Keratinocyte (primary cell): ENCODE measurements at places on chromosomes 2 and 18.

DNA sequence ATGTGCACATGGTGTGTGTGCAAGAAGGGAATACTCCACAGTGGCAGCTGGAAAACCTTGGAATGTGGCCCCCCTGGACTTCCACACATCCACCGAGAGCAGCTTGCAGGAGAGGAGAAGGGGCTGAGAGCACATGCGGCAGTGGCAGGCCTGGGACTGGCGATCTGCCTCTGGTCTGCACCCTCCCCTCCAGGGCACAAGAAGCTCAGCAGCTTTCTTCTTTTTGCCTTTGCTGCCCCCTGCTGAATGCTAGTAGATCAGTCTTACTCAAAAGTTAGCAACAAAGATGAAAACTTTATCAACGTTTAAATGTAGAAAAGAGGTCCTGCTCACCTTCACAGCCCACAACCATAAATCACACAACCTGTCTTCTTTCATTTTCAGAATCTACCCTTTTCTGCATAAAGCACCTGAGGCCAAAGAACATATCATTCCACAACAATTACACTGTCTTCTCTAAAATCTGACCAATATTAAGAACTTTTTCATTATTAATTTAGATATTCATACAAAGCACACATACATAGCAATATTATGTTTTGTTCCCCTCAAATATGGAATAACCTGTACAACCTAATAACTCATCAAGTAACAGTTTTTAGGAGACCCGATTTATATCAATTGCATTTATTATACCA lies 34.6 kb downstream of the TGFBRAP1 start:
- DNase-seq: no peak
- H3K4me3 ChIP-seq: no peak overlapping the region
- peaks cover 22% of the 10 kb centered on the region for H3K36me3 ChIP-seq
- peaks cover 19% of the 10 kb centered on the region for H3K4me1 ChIP-seq

DNA sequence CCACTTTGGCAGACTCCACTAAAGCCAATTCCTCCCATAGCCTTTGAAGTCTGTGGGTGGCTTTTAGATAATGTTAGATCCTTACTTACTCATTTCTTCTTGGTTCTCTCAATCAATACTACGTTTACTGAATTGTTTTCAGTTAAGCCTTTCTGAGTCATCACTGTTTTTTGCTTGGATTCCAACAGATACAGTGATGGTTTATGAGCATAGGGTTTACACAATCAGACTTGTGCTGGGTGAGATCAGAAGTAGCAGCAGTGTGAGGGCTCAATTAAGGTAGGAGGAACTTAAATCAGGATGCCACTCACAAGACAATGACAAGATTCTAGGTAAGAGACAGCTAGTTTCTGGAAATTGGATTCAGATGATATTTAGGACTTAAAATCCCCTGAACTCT lies 297.7 kb upstream of the DOK6 start:
- no peaks in the 10 kb centered on the region for H3K36me3 ChIP-seq
- H3K27me3 ChIP-seq: no peaks in the 10 kb centered on the region
- H3K4me3 ChIP-seq: no peak overlapping the region
- H3K4me1 ChIP-seq: no peaks in the 10 kb centered on the region
- no peak overlapping the region for H3K27ac ChIP-seq

DNA sequence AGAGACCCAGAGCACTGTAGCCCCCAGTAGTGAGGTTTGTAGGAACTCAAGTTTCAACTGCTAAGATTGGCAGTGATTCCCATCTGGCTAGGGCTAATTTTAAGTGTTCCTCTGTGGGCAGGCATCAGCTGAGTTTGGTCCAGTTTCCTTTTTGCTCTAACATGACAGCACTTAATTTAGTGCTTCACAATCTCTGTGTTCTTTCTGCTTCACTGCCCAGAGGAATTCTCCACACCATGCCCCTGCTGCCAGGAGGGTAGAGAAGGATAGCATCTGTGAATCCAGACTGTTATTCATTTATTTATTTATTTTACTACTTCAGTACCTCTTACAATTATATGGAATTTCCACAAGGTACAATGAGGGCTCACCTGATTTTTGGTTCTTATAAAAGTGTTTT lies 549.9 kb upstream of the FSIP2 start:
- no peak for DNase-seq
- H3K27me3 ChIP-seq: no peaks in the 10 kb centered on the region

DNA sequence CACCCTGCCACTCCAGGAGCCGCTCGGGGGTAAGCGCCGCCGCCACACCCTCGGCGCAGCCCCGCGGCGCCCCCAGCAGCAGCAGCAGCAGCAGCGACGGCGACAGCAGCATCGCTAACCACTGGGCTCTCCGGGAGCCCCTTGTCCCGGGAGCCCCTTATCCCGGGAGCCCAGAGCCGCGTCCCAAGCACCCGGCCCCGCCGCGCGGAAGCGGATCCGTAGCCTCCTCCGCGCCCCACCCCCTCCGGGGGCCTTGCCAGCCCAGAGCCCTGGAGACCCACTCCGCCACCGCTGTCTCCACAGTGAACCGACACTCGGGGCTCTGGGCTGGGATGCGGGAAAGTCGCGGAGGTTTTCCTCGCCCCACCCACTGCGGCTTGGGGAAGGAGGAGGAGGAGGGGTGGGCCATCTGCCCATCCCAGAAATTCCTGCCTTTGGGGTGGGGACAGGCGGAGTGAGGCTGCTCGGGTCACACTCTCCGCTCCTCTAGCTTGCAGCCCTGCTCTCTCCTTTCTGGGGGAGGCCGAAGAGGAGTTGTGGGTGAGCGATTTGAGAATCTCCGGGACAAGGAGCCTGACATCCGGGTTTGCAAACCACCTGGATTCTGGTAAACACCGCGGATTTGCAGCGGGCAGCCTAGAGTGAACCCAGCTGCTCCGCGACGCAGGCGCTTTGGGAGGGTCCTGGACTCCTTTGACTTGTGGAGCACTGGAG lies at the start of gene PLA2R1:
Gene PLA2R1, minus strand, starts transcription at position 324 of the 714 bp plus-strand sequence. Its CDS starts 212 bp downstream, at position 112.
- H3K4me3 ChIP-seq: peak within 1 kb of the TSS; percentile 80
- no peaks in the 10 kb centered on the region for H3K27me3 ChIP-seq
- no peaks in the 10 kb centered on the region for H3K36me3 ChIP-seq
- no peak for DNase-seq
- H3K4me1 ChIP-seq: peaks cover 19% of the 10 kb centered on the region
- H3K27ac ChIP-seq: peak within 1 kb of the TSS; percentile 24

GRCh38 chr2:48483916-48484315 lies 46.0 kb upstream of the STON1 start:
- no peaks in the 10 kb centered on the region for H3K27me3 ChIP-seq
- H3K27ac ChIP-seq: no peak overlapping the region
- H3K36me3 ChIP-seq: peaks cover 3% of the 10 kb centered on the region
- no peak overlapping the region for H3K4me3 ChIP-seq

- H3K4me1 ChIP-seq: no peaks in the 10 kb centered on the region
- no peaks in the 10 kb centered on the region for H3K36me3 ChIP-seq
- no peak overlapping the region for H3K27ac ChIP-seq
- DNase-seq: no peak
Observed at GRCh38 chr18:37553633-37554398, 11.8 kb downstream of the CELF4 start.

DNA sequence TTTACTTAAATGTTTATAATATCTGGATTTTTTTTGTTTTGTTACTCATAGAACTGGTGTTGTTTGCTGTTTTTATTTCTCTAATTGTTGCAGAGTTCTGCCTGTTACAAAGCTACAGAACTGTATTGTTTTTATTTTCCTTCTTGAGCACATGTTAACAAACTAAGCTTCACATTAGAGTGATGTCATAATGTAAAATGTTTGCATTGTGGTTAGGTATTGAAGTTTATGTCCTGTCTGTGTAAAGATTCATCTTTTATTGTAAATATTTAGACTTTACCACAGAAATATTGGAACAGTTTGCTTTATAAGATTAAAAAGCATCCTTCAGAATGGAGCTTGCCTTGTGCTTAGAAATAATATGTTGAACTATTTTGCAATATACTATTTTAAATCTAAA lies 67.7 kb downstream of the CLIP4 start:
- no peak overlapping the region for H3K4me3 ChIP-seq
- DNase-seq: no peak
- H3K4me1 ChIP-seq: no peaks in the 10 kb centered on the region
- H3K36me3 ChIP-seq: peaks cover 14% of the 10 kb centered on the region
- H3K27me3 ChIP-seq: no peaks in the 10 kb centered on the region

DNA sequence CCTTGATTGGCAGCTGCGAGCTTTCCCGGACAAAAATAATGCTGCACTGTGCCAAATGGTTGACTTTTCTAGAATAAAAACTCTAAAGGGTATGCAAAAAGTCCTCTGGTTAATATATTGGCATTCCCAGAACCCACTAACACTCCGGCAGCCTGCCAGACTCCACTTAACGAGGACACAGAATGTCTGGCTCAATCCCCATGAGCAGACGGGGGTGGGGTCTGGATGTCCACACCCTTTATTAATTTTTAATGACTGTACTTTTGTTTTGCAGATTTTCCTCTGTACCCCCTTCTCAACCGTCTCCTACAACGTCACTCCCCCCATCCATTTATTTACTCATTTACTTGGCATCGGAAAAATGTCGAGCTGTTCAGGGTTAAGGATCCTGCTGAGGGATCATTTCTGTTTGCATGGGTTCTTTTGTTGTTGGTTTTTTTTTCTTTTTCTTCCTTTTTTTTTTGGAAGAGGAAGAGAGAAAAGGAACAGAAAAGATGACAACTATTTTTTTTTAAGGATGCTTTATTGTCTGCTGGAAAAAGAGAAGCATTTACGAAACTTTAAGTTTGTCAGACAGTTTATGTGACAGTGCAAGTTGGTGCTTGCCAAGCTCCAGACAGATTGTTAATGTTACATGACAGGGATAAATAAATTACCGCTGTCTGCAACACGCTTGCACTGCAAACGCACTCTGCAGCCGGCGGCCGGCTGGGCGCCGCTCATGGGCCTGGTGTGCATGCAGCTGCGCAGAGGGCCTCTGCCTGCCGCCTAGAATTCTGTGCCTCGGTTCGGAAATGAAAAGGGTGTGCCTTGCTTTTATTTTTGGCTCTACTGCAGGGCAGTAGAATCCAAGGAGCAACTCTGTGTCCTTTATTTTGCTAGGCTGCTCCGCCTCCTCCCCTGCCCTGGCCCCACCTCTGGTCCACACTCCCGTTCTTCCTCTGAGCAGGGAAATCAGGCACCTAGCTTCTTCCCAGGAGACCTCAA lies 3.6 kb downstream of the LDLRAD4 start:
- peaks cover 54% of the 10 kb centered on the region for H3K27me3 ChIP-seq
- no peak overlapping the region for H3K4me3 ChIP-seq
- H3K36me3 ChIP-seq: no peaks in the 10 kb centered on the region
- DNase-seq: no peak
- H3K4me1 ChIP-seq: no peaks in the 10 kb centered on the region
- no peak overlapping the region for H3K27ac ChIP-seq

GRCh38 chr2:48750128-48750739 lies 5.3 kb downstream of the LHCGR start:
- H3K27me3 ChIP-seq: peaks cover 13% of the 10 kb centered on the region
- H3K36me3 ChIP-seq: no peaks in the 10 kb centered on the region
- no peak for DNase-seq

GRCh38 chr2:101540518-101540917 lies 65.6 kb upstream of the RFX8 start:
- H3K4me3 ChIP-seq: no peak overlapping the region
- no peaks in the 10 kb centered on the region for H3K27me3 ChIP-seq
- H3K36me3 ChIP-seq: no peaks in the 10 kb centered on the region

DNA sequence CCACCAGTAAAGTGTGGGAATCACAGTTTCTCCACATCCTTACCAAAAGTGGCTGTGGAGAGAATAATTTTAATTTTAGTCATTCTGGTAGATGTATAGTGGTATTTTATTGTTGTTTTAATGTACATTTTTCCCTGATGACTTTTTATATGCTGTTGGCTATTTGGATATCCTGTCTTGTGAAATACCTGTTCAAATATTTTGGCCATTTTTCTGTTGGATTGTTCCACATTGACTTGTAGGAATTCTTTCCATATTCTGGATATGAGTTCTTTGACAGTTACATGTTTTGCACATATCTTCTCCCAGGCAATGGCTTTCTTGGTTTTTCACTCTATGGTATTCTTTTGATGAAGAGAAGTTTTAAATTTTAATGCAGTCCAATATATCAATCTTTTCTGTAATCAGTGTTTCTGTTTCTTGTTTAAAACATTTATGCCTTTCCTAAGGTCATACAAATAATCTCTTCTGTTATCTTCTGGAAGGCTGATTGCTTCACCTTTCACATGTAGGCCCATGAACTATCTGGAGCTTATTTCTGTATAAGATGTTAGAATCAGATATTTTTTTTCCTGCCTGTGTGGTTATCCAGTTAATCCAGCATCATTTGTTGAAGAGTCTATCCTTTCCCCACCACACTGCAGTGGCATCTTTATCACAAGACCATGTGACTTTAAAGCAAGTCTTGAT lies 19.0 kb downstream of the AFTPH start:
- H3K27me3 ChIP-seq: no peaks in the 10 kb centered on the region
- DNase-seq: no peak
- peaks cover 26% of the 10 kb centered on the region for H3K4me1 ChIP-seq
- no peak overlapping the region for H3K27ac ChIP-seq

DNA sequence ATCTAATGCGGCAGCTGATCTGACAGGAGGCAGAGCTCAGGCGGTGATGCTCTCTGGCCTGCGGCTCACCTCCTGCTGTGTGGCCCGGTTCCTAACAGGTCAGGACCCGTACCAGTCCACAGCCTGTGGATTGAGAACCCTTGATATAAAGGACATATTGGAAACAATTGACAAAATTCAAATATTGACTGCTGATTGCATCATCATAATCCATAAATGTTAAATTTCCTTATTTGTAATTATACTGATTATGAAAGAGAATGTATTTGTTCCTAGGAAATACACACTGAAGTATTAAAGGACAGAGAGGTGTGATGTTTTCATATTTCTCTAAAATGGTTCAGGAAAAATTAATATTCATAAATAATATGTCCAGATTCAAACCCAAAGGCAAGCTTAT lies 63.8 kb upstream of the SRD5A2 start:
- DNase-seq: no peak
- peaks cover 11% of the 10 kb centered on the region for H3K27me3 ChIP-seq
- no peak overlapping the region for H3K27ac ChIP-seq
- no peak overlapping the region for H3K4me3 ChIP-seq
- H3K36me3 ChIP-seq: no peaks in the 10 kb centered on the region
- no peaks in the 10 kb centered on the region for H3K4me1 ChIP-seq

DNA sequence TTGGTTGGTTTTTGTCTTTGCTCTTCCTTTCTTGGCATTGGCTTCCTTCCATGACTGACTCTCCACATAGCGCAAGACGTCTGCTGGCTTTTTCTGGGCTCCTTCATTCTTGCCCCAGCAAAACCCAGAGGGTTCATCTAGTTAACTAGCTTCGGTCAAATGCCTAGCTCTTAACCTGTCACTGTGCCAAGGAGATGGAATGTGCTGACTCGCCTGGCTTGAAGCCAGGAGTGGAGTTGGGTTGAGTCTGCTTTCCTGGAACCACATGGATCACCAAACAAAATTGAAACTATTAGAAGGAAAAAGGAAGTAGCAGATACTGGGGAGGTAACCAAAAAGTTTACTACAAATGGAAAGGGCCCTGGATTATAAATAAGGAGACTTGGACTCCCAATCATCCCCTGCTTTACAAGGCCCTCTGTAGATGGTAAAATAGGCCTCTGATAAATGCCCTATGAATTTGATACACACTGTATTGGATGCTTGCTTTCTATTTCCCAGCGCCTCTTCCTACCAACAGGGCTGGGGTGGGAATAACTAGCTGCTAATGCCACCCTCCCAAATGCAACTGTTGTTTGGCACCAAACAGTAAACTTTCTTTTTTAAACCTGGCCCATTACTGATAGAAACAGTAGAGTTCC lies 11.3 kb downstream of the MALT1 start:
- peaks cover 8% of the 10 kb centered on the region for H3K36me3 ChIP-seq
- H3K4me1 ChIP-seq: peaks cover 26% of the 10 kb centered on the region
- no peaks in the 10 kb centered on the region for H3K27me3 ChIP-seq
- no peak overlapping the region for H3K4me3 ChIP-seq

- H3K4me3 ChIP-seq: no peak overlapping the region
- H3K4me1 ChIP-seq: peaks cover 7% of the 10 kb centered on the region
- H3K27me3 ChIP-seq: peaks cover 7% of the 10 kb centered on the region
- H3K27ac ChIP-seq: no peak overlapping the region
- H3K36me3 ChIP-seq: no peaks in the 10 kb centered on the region
Observed at GRCh38 chr2:127619203-127619590, 26.8 kb upstream of the GPR17 start.
